ENCODE measurements at places on chromosomes 6 and 20.

DNA sequence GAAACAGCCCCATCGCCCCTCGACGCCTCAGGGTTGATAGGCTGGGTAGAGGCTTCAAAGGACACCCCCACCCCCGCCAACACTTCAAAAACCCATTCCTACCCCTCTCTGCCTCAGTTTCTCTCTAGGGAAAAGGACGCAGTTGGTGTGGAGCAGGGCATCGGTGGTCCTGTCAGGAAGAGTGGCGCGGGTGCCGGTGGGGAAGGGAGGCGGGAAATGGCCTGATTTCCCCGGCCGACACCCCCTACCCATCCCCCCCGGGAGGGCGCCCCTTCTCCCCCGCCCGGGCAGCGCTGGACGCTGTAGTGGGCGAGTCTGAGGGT, 367 bp downstream of the NRSN2 start:
- no peak for DNase-seq

DNA sequence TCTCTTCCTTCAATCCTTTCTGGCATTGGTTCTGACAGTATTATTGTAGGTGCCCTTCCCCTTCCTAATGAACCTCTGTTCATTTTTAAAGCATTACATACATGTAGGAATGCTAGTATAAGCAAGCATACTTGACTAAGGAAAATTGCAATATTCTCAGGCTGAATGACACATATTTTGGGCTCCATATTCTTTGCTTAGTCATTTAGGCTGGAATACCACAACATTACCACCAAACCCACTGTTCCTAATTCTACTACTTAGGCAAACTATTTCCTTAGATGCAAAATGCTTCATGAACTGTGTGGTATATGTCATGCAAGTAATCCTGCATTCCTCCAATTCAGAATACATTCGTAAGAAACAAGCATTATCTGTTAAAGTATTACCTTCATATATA, 113.9 kb downstream of the PRDM1 start:
- DNase-seq = no peak

DNA sequence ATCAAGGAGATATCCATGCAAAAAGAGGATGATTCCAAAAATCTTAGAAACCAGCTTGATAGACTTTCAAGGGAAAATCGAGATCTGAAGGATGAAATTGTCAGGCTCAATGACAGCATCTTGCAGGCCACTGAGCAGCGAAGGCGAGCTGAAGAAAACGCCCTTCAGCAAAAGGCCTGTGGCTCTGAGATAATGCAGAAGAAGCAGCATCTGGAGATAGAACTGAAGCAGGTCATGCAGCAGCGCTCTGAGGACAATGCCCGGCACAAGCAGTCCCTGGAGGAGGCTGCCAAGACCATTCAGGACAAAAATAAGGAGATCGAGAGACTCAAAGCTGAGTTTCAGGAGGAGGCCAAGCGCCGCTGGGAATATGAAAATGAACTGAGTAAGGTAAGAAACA, 10.1 kb upstream of the SNRNP48 start:
- DNase-seq = no peak

DNA sequence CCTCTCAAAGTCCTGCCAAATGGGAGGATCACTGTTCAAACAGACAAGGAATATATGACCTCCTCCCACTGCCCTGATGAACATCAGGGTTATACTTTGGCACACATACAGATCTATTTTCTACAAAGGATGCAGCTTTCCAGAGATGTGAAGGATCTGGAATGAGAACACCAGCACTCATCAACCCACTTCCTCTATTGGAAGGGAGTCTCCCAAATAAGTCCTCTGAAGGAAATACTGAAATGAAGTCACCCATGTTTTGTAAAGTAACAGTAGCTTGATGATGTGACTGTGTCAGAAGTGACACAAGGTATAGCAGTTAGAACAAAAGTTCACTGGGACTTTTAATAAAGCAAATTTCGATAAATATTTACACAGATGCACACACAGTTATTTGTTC, 104.9 kb downstream of the OGFRL1 start:
- DNase-seq = no peak

DNA sequence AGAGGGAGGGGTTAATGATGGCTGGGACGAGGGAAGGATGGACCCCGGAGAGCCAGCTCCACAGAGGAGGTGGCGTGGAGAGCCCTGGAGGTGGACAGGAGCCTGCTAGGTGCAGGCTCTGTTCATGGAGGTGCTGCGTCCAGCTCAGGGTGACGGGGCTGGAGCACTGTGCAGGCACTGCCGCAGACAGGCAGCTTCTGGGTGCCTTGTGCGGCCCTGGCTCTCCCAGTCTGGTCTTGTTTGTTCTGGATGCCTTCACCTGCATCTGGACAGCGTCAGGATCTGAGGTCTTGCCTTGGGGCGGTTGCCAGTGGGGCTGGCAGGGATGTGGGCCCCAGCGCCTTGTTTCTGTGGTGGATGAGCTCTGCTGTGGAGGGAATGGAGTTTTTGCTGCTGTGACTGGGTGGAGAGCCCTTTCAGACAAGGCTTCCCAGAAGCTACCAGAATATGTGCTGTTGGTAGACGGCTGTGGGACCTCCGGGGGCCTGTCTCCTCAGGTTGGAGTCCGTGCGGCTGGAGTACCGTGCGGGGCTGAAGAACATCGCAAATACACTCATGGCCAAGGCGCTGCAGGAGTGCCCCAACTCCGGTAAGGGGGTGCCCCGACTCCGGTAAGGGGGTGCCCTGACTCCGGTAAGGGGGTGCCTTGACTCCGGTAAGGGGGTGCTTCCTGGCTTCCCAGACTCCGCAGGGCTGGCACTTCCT, 7.8 kb upstream of the C20orf204 start:
- no peak for DNase-seq

Measured in stimulated activated naive CD8-positive, alpha-beta T cell treated with anti-CD3 and anti-CD28 coated beads, Interleukin-15, amount 100 ng/mL, for 72 hours (primary cell).